CD4-positive, alpha-beta T cell treated with Interleukin-6 at 100 ng/mL for 8 hours (primary cell): ENCODE measurements at places on chromosomes 7 and 10.

DNA sequence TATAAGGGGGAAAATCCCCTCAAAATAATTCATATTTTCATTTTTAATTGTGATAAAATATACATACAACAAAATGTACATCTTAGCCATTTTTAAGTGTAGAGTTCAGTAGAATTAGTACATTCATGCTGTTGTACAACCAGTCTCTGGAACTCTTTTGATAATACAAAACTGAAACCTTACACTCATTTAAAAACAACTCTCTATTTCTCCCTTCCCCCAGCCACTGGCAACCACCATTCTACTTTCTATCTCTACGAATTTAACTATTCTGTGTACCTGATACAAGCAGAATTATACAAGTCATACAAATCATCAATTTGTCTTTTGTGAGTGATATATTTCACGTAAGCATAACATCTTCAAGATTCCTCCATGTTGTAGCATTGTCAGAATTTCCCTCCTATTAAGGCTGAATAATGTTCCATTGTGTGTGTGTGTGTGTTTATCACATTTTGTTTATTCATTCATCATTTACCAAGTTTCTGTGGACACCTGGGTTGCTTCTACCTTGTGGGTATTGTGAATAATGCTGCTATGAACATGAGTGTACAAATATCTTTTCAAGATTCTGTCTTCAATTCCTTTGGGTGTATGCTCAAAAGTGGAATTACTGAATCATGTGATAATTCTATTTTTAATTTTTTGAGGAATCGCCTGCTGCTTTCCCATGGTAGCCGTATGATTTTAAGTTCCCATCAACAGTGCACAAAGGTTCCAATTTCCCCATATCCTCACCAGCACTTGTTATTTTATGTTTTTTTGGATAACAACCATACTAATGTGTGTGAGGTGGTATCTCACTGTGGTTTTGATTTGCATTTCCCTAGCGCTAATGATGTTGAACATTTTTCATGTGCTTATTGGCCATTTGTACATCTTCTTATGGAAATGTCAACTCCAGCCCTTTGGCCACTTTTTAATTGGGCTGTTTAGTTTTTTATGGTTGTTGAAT, 4.7 kb upstream of the EBLN1 start:
- no peak for DNase-seq

DNA sequence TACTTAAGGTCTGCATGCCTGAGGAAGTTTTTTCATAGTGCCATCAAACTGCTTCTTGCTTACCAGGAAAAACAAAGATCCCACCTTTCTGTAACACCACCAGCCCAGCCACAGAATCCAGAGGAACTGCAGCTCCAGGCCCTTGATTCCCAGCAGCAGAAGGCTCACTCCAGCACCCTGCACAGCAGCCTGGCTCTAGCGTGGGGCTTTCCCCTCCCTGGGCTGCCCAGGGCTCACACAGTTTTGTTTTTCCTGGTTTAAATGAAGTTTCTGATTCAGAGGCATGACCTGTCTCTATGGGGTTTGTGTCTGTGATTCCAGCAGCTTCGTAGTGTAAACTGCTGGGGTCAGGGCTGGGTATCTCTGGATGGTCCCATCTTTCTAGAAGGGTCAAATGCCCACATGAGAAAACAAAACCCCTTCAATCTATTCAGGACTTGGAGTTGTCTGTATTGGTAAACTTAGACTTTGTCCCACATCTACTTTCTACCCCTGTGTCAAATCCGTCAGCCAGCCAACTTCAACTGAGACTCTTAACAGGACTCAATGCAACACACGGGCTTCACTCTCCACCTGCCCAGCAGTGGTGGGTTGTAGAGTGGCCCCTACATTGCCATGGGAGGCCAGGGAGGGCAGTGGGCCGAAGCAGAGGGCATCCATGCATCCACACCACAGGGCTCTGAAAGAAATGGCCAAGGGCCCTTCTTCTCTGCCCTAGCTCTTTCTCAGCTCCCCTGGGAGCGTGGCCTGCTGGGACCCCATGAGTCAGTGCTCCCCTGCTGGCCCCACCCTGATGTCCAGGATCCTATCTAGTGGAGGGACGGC, 73.6 kb downstream of the ATXN7L1 start:
- DNase-seq: no peak

DNA sequence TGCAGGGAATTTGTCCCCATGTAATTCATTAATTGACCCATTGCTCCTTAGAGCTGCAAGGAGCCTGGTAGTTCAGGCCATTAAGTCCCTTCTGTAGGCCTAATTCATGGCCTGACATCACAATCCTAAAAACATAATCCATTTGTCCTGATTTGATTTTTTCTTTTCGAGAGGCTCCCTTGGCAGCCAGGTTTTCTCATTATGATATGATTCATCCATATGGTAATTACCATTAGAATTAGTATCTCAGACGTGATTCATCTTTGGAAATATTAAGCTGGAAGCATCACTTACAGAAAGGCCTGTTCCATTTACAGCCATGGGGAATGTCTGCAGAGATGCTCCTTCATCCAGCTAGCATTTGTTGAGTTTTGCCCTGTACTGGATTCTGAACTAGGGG, 128.5 kb downstream of the PLCE1 start:
- DNase-seq: no peak

GRCh38 chr10:571166-571565, 118.3 kb downstream of the DIP2C start:
- DNase-seq: no peak

DNA sequence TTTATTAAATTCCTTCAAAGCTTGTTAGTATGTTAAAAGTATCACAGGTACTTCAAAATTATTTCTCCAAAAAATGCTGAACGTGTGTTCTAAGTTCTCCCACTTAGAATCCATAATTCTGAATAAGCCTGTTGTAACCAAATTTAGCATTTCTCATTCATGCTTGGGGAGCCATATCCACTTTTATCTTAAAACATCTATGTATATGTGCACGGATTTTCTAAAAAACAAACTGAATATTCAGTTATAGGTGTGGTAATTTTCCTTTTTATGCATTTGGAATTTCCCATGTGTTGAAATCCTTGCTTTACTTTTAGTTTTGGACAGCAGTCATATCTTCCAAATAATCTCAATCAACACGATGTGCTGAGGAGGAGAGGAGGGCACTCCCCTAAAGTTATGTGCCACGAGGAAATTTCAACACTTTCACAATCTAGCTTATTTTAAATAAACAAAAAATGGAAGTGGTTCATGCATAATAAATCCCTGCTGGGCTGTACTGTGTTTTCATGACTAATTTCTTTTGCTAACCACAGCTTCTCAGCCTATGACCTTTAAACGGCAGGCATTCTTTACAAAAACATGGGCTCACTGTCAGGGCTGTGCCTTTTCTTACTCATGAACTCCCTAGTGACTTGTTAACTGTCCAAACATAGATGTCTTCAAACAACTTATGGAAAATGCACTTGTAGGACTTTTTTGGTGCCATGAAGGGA, 380.3 kb upstream of the SEMA3C start:
- DNase-seq: no peak

GRCh38 chr7:33905389-33906032, at the start of gene BMPER:
TSS of gene BMPER (plus strand) at chr7:33905539. CDS start at chr7:33905614, 75 bp downstream.
- DNase-seq: no peak

GRCh38 chr7:100791881-100792666, 35.2 kb downstream of the EPHB4 start:
- DNase-seq: no peak

DNA sequence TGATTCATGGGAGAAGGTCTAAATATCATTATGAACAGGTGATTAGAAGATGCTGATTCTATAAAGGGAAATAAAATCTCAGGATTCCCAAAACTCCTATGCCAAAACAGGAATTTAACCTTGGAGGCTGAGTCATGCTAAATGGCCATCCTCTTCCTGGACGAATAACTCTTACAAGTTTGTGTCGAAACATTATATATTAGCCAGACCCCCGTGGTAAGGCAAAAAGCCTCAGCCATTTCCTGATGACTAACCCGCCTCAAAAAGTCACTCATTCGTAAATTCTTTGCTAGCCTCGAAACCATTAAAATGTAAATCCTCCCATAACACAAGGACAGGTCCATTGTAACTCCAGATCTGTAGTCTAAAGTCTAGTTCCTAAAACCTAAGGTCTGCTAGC, 32.0 kb downstream of the CUL2 start:
- DNase-seq: no peak

DNA sequence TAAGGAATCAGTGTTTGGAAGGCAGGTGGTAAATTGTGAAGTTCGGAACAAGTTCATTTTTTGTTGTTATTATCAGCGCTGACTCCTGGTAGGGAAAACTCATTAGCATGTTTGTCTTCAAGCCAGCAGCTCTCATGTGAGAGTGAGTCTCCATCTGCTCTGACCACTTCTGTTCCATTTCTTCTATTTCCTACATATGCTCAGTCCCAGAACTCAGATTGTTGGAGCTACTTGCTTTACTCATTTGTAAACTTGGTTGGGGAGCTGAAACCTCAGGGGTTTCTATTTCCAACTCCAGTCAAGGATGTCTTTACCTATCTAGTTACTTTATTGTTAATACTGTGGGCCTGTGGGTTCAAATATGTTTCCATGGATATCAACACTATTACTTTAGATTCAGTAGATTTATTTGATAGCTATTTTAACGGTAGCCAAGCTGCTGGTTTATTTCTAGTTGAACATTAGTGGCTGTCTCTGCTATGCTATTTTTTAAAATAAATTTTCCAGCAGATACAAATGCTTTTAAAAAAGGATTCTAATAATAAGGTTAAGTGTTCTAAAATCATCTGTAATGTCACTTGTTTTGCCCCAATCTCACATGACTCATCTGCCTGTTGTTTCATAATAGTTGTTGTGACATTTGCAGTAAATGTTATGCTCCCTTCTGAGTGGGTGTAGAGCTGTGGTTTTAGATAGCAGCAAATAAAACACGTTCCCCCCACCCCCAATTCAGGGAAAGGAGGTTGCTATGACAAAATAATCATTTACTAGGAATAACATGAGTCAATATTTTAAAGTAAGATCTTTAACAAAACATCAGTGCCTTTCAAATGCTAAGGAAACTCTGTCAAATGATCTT, 143.3 kb downstream of the HDAC9 start:
- DNase-seq: peak; percentile 12
